ENCODE measurements at places on chromosomes 13 and 19.

GRCh38 chr19:17347361-17347760, 10.0 kb downstream of the GTPBP3 start:
- no peak for DNase-seq

DNA sequence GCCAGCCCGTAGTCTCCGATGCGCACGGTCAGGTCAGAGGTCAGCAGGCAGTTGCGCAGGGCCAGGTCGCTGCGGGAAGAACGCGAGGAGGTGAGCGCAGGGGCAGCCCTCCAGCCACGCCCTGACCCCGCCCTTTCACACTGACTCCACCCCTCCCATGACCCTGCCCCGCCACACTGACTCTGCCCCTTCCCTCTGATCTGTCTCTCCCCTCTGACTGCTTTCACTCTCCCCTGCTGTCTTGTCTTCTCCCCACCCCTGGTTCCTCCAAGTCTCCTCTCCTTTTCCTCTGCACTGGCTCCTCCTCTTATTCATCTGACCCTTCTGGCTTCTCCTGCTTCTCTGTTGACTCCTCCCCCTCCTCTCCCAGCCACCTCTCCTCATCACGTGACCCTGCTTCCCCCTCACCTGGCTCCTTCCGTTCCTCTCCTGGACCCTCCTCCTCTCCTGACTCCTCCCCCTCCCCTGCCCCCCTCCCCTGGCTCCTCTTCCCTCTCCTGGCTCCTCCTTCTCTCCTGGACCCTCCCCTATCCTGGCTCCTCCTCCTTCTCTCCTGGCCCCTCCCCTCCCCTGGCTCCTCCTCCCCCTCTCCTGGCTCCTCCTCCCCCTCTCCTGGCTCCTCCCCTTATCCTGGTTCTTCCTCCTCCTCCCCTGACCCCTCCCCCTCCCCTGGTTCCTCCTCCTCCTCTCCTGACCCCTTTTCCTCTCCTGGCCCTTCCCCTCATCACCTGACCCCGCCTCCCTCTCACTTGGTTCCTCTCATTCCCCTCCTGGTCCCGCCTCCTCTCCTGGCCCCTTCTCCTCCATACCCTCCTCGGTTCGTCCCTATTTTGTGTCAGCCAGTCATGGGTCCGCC, 9.9 kb downstream of the LMTK3 start:
- peak; percentile 97 for DNase-seq

DNA sequence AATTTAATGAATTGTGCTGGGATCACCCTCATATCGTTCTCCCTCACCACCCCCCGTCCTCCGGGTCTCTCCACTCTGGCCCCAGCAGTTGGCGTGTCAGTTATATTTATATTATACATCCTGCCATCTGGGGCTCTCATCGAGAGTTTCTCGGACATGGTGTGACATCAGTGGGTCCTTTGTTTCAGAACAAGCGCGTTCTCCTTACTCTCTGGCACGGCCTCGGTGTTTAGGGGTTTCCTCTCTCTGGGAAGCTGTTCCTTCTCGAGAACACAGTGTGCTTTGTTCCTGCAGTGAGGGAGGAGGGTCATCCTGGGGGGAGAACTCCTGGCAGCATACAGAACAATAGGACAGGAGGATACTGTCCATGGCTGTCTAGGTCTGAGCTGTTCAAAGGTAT, 9.8 kb upstream of the MCF2L start:
- no peak for DNase-seq

GRCh38 chr19:16537111-16537510, 5.1 kb downstream of the CHERP start:
- DNase-seq = no peak

GRCh38 chr19:3440082-3440481, 40.2 kb downstream of the SMIM24 start:
- no peak for DNase-seq

GRCh38 chr13:112796190-112796915, 106.5 kb downstream of the ATP11A start:
- DNase-seq = no peak

- DNase-seq = no peak
Measured at GRCh38 chr19:34734537-34735103, 577 bp downstream of the ZNF181 start.

DNA sequence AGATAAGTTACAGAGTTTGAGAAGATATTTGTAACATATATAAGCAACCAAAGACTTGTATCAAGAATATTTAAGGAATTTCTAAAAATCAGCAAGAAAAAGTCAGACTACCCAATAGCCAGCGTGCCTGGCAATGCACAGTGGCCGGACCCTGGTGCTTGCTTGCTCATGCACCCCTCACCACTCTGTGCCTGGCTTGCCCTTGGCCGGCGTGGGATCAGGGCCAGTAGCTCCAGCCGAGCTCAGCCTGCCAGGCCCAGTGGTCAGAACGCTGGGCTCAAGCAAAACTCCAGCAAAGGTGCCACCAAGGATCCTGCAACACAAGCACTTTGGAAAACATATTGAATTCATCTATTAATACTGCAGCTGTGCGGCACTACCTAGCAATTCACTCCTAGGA, 95.1 kb downstream of the KATNAL1 start:
- no peak for DNase-seq

DNA sequence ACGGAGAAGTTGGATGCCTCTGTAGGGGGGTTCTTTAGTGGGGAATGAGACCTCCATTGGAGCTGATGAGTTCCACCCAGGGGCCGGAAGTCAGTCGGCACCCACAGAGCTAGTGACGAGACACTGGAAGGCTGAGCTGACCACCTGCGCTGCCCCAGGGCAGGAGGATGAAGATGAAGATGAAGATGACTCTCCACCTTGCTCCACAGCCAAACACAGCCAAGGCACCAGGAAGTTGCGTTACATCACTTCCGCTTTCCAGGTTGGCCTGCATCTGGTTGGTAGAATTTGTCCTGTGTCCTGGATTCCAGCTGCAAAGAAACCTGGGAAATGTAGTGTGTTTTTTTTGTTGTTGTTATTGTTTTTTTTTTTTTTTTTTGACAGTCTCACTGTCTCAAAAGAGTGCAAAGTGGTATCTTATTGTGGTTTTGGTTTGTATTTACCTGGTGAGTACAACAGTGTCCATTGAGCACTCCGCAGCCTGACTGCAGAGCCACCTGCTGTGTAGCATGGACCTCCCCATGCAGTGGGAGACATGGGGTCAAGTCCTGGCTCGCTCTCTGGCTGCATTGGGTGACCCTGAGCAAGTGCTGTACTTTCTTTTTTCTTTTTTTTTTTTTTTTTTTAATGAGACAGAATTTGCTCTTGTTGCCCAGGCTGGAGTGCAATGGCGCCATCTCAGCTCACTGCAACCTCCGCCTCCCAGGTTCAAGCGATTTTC, 1.9 kb downstream of the TBC1D17 start:
- no peak for DNase-seq

- DNase-seq = no peak
Measured at GRCh38 chr13:34037636-34038540, 219.9 kb downstream of the RFC3 start.

- DNase-seq = no peak
Measured at GRCh38 chr19:55673465-55673864, 1.6 kb upstream of the EPN1 start.

GRCh38 chr13:112127564-112128330, 60.8 kb downstream of the SOX1 start:
- no peak for DNase-seq

- DNase-seq = no peak
Measured at GRCh38 chr13:96898646-96899254, 95.5 kb downstream of the OXGR1 start.

- DNase-seq = peak; percentile 19
Measured at GRCh38 chr19:46614114-46614722, 10.7 kb downstream of the PTGIR start.

DNA sequence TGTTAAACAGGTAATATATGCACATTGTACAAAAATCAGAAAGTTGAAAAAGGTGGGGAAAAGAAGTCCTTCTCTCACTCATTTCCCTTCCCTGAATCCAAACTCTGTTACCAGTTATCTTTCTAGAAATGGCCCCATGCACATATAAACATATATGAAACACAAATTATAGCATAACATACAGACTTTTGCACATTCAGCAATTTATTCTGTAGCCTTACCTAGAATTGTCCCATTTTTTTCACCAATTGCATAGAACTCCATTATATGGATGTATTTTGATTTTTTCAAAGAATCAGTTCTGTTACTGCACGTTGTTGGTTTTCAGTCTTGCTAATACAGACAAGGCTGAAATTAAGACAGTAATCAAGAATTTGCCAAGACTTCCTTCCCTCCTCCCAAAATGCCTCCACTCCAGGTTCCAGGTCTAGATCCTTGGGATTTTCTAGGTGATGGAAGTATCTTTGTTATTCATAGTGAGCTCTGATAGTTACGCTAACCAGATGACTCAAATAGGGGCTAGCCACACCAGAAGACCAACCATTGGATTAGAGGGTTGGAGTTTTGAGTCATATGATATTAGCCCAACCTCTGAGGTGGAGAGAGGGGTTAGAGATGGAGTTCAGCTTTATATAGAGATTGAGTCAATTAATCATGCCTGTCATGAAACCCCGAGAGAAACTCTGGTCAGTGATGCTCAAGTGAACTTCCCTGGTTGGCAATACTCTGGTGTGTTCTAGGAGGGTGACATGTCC, 30.7 kb downstream of the GPR180 start:
- DNase-seq = no peak

- no peak for DNase-seq
Measured at GRCh38 chr13:81058211-81058915, 717.4 kb upstream of the SPRY2 start.

DNA sequence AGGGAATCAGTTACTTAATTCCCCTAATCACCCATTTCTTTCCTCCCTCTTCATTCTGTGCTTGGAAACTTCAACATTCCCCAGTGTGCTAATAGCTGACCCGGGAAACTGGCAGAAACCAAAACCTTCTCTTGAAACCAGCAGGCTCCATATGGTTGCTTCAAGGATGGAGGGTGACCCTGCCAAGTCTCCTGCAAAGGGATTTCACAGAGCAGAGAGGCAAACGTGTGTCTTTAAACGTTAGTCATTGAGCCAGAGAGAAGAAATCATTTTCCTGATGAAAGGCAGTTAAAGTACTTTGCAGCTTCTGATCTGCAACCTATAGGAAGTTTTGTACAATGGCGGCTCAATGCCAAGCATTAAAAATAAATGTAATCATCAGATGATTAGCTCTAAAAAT, 220.9 kb downstream of the POU4F1 start:
- no peak for DNase-seq

- no peak for DNase-seq
Measured at GRCh38 chr13:86185107-86185506, 385.9 kb upstream of the SLITRK6 start.

- DNase-seq = no peak
Measured at GRCh38 chr13:110377178-110377825, 70.2 kb downstream of the COL4A2 start.

DNA sequence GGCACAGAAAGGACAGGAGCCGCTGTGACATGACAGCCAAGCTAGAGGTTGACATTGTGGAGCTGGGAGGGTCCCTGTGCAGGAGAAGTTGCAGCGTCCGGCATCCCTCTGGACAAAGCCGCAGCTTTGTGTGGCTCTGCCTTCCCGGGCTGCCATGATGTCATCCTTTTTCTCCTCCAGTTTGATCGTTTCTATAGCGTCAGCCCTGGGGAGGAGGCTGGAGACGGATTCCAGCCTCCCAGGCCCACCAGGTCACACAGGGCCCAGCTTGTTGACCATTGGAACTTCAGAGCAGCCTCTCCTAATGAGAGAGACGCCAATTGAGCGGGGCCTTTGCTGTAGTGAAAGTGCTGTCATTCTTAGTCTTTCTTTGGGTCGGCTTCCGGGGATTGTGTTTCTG, 3.8 kb upstream of the KCNJ14 start:
- DNase-seq = no peak

DNA sequence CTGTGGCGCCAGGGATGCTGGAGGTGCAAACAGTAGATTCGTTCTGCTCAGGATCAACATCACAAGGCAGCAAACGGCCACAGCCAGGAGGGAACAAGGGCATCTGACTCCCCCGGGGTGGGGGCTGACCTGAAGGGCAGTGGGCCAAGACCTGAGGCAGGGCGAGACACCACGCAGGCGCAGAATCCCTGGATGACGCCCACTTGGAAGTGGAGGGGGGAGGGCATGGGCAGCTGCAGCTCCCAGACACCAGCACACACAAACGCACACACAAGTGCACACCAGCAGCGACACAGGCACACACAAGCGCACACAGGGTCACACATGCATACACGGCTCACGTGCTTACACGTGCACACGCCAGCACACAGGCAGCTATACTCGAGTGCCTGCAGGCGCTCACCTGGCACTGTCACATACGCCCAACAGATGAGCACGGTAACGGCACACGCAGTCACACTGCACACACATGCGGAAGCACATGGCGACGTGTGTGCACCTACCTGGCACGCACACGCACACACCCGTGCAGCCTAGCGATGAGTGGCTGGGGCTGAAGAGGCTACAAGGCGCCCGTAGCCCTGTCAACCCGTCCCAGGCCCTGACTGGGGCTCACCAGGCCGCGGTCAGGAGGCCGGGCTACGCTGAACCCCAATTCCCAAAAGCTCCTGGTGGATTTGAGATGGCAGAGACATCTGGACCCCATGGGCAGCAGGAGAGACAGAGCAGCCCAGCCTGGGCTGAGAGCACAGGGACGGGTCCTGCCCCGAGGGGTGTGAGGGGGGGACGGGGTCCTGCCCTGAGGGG, 5.5 kb downstream of the C2CD4C start:
- no peak for DNase-seq

DNA sequence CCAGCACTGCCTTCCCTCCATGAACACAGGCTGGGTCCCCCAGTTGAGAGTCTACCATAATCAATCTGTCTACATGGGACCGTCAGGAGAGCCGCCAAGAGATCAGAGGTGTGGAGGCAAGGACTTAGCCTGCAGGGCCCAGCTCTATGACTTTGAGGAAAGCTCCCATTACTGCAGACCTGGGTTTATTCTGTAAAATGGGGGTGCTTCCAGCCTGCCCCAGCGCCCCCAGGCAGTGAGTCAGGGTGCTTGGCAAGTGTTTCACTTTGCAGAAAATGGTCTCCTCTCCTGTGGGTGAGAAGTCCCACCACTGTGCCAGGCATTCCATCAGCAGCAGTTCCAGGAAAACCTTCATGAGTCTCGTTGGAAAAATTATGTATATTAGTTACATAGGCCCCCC, 75.5 kb upstream of the VSTM2B start:
- DNase-seq = no peak

GRCh38 chr13:39501702-39502324, 101.2 kb downstream of the LHFPL6 start:
- no peak for DNase-seq

GRCh38 chr13:101627556-101627943, 175.1 kb downstream of the ITGBL1 start:
- no peak for DNase-seq

Measured in NCI-H1436 treated with DMSO at 0.1 percent for 48 hours (cell line).